ENCODE measurements at places on chromosomes 11 and 22.

GRCh38 chr22:30208631-30209603 is 37.6 kb downstream of the LIF start:
- H3K27ac ChIP-seq: peak overlapping the region; percentile 62
- no peak for DNase-seq
- peaks cover 27% of the 10 kb centered on the region for H3K27me3 ChIP-seq
- no peaks in the 10 kb centered on the region for H3K36me3 ChIP-seq

GRCh38 chr11:64007160-64007628 is 21.0 kb downstream of the OTUB1 start:
- H3K4me1 ChIP-seq: peaks cover 21% of the 10 kb centered on the region
- H3K27ac ChIP-seq: no peak overlapping the region
- H3K27me3 ChIP-seq: peaks cover 38% of the 10 kb centered on the region
- H3K4me3 ChIP-seq: peak overlapping the region; percentile 28
- no peak for DNase-seq

DNA sequence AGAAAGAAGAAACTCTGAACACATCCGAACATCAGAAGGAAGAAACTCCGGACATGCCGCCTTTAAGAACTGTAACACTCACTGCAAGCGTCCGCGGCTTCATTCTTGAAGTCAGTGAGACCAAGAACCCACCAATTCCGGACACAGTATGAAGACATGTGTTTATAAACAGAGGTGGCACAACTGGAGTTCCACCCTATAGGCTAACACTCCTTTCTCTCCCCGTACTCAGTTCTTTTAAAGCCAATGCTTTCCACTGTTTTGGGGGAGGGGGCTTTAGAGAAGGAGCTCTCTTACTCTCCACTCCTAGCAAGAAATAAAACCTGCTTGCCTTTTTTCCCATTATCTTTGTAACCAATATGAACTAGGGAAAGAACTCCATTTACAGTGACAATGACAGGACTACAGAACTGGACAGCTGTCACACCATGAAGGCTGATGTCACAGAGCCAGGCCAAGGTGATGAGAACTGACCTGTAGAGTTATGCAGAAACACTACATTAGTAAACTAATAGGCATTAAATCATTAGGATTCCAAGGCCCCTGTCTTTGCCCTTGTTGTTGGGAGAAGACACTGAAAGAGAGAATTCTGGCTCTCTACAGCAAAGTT is 733 bp downstream of the TRIM5 start:
- peaks cover 24% of the 10 kb centered on the region for H3K4me1 ChIP-seq
- peaks cover 20% of the 10 kb centered on the region for H3K36me3 ChIP-seq
- DNase-seq: no peak

DNA sequence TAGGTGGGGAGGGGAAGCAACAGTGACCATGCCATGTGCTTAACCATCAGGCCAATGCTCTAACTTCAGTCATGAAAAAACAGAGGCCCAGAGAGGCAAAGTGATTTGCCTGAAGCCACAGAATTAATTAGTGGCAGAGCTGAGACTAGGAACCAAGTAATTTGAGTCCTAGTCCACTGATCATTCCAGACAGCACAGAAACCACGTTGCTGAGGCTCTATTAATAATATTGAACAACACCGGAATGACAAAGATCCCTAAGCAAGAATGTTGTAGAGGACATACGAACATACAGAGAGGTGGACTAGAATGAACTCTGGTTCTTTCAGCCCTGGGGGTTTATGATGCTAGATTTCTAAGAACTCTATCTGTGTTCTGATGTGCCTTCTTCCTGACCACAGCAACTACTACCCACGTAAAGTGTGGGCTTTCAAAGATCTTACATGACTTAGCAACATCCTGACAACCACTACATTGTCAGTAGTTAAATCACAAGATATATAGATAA is 92.3 kb downstream of the GAB2 start:
- H3K27ac ChIP-seq: no peak overlapping the region
- no peak overlapping the region for H3K4me3 ChIP-seq
- H3K4me1 ChIP-seq: no peaks in the 10 kb centered on the region

DNA sequence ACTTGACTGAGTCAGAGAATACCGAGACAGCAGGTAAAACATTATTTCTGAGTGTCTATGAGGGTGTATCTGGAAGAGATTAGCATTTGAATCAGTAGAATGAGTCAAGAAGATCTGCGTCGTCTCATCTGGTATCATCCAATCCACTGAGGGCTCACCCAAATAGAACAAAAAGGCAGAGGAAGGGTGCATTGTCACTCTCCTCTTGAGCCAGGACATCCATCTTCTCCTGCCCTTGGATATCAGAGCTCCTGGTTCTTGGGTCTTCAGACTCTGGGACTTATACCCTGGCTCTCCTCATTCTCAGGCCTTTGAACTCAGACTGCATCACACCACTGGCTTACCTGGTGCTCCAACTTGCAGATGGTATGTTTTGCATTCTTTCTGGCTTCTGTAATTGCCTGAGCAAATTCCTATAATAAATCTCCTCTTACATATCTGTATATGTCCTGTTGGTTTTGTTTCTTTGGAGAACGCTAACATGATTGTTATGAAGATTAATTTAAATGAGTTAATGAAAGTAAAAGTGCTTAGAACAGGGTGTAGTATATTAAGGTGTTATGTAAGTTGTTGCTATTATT is 49.3 kb downstream of the ME3 start:
- H3K4me3 ChIP-seq: no peak overlapping the region
- peaks cover 15% of the 10 kb centered on the region for H3K4me1 ChIP-seq
- H3K27me3 ChIP-seq: no peaks in the 10 kb centered on the region
- H3K36me3 ChIP-seq: no peaks in the 10 kb centered on the region
- no peak overlapping the region for H3K27ac ChIP-seq

GRCh38 chr11:76234416-76235232 is 28.3 kb upstream of the WNT11 start:
- H3K27ac ChIP-seq: peak overlapping the region; percentile 99
- H3K4me3 ChIP-seq: peak overlapping the region; percentile 98
- no peak for DNase-seq
- peaks cover 2% of the 10 kb centered on the region for H3K4me1 ChIP-seq
- H3K27me3 ChIP-seq: peaks cover 24% of the 10 kb centered on the region

GRCh38 chr11:61797263-61797944 is 4.7 kb downstream of the FEN1 start:
- no peak for DNase-seq
- no peaks in the 10 kb centered on the region for H3K27me3 ChIP-seq
- H3K4me1 ChIP-seq: peaks cover 8% of the 10 kb centered on the region
- H3K36me3 ChIP-seq: peaks cover 12% of the 10 kb centered on the region
- no peak overlapping the region for H3K4me3 ChIP-seq

GRCh38 chr22:44459041-44459440 is 39.0 kb downstream of the RTL6 start:
- no peak for DNase-seq
- no peaks in the 10 kb centered on the region for H3K4me1 ChIP-seq
- H3K4me3 ChIP-seq: no peak overlapping the region
- H3K27ac ChIP-seq: no peak overlapping the region
- H3K36me3 ChIP-seq: no peaks in the 10 kb centered on the region
- H3K27me3 ChIP-seq: peaks cover 18% of the 10 kb centered on the region

DNA sequence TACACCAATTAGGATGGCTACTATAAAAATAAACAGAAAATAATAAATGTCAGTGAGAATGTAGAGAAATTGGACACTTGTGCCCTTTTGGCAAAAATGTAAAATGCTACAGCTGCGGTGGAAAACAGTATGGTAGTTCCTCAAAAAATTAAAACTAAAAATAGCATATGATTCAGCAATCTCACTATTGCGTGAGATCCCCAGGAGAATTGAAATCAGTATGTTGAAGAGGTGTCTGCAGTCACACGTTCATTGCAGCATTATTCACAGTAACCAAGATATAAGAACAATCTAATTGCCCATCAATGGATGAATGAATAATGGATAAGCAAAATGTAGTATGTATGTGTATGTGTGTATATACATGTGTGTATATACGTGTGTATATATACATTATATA is 6.8 kb downstream of the OR52N2 start:
- H3K27me3 ChIP-seq: no peaks in the 10 kb centered on the region
- DNase-seq: no peak
- H3K4me1 ChIP-seq: no peaks in the 10 kb centered on the region
- no peaks in the 10 kb centered on the region for H3K36me3 ChIP-seq

DNA sequence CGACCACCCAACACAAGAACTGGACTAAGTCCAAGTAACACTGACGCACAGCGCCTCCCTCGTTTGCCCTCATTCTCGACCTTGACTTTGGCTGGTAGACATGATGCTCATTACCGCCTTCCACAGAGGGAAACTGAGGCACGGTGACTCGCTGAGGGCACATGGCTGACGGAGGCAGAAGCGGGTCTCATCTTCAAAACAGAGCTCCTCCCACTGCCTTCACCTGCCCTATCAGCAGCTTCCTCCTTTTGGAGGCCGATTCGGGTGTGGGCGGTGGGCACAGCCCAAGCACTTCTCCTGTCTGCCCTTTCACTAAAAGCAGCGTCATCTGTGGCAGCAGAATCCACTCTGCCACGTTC is 2.0 kb upstream of the KMT5B start:
- H3K36me3 ChIP-seq: no peaks in the 10 kb centered on the region
- H3K4me3 ChIP-seq: peak overlapping the region; percentile 72
- H3K27me3 ChIP-seq: peaks cover 18% of the 10 kb centered on the region
- peak overlapping the region; percentile 95 for H3K27ac ChIP-seq

GRCh38 chr11:126564566-126564965 is 209.1 kb downstream of the ST3GAL4 start:
- no peak overlapping the region for H3K4me3 ChIP-seq
- H3K4me1 ChIP-seq: peaks cover 3% of the 10 kb centered on the region
- peaks cover 66% of the 10 kb centered on the region for H3K27me3 ChIP-seq
- no peak overlapping the region for H3K27ac ChIP-seq
- no peaks in the 10 kb centered on the region for H3K36me3 ChIP-seq

- peaks cover 2% of the 10 kb centered on the region for H3K36me3 ChIP-seq
- peaks cover 81% of the 10 kb centered on the region for H3K4me1 ChIP-seq
- H3K4me3 ChIP-seq: no peak overlapping the region
- no peaks in the 10 kb centered on the region for H3K27me3 ChIP-seq
- H3K27ac ChIP-seq: peak overlapping the region; percentile 44
Measured at GRCh38 chr11:119709638-119710346, 19.2 kb downstream of the NECTIN1 start.

DNA sequence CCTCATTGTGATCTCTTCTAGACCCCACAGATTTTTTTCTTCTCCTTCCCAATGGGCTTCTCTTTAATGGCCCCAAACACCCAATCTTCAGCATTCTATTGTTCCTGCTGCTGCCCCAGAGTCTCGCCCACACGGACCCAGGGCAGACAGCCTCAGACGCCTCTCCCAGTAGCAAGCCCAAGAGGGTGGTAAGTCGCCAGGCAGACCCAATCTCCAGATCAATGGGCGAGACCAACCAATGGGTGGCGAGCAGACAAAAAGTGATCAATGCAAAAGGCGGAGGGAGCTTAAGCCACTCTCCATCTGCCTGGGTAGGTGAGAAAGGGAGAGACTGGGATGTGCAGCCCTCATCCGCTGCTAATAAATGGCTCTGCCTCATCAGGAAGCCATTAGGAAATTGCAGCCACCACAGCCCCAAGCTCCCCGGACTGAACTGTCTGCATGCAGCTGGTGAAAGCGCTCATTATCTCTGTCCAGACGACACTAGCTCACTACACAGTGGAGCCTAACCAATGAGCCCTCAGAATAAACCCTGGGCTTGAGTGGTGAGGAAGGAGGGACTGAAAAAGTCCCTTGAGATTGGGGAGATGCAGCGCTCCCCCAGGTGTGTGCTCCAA is 81.8 kb downstream of the ETS1 start:
- H3K36me3 ChIP-seq: no peaks in the 10 kb centered on the region
- no peak for DNase-seq
- H3K4me3 ChIP-seq: no peak overlapping the region
- peaks cover 8% of the 10 kb centered on the region for H3K4me1 ChIP-seq
- H3K27ac ChIP-seq: no peak overlapping the region
- H3K27me3 ChIP-seq: peaks cover 64% of the 10 kb centered on the region

DNA sequence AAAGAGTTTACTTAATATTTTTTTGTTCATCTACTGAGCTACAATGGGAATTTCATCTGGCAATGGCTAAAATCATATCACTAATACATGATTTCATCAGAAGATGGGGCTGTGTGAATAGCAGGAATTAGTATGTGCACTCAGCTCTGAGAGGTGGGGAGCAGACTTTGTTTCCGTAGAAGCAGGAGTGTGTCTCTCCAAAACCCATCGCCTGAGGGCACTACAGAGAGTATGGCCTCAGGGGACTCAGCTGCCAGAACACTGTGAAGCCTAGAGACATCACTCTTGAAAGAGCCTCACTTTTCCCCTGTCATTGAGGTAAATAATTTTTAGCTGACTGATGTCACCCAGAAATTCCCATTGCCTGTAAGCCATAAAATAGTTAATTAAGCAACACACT is 261.4 kb upstream of the ISX start:
- H3K36me3 ChIP-seq: no peaks in the 10 kb centered on the region
- H3K4me1 ChIP-seq: peaks cover 4% of the 10 kb centered on the region
- H3K27me3 ChIP-seq: no peaks in the 10 kb centered on the region

DNA sequence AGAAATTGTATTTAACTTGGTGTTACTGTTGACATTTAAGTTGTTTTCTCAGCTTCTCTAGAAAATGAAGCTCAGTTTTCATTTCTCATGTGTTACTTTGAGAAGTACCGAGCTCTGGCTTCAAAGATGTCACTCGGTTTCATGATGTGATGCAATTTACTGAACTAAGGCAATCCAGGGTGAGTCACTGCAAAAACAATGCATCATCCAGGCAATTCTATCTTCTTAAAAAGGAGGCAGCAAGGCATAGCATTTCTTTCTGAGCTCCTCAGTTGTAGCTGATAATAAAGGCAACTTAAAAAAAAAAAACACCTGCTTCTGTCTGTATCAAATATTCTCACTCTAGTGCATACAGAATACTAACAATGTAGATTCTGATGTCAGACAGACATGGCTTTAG is 91.1 kb upstream of the KCNA4 start:
- H3K27me3 ChIP-seq: peaks cover 10% of the 10 kb centered on the region
- no peak for DNase-seq
- no peaks in the 10 kb centered on the region for H3K4me1 ChIP-seq
- H3K4me3 ChIP-seq: no peak overlapping the region
- no peaks in the 10 kb centered on the region for H3K36me3 ChIP-seq

DNA sequence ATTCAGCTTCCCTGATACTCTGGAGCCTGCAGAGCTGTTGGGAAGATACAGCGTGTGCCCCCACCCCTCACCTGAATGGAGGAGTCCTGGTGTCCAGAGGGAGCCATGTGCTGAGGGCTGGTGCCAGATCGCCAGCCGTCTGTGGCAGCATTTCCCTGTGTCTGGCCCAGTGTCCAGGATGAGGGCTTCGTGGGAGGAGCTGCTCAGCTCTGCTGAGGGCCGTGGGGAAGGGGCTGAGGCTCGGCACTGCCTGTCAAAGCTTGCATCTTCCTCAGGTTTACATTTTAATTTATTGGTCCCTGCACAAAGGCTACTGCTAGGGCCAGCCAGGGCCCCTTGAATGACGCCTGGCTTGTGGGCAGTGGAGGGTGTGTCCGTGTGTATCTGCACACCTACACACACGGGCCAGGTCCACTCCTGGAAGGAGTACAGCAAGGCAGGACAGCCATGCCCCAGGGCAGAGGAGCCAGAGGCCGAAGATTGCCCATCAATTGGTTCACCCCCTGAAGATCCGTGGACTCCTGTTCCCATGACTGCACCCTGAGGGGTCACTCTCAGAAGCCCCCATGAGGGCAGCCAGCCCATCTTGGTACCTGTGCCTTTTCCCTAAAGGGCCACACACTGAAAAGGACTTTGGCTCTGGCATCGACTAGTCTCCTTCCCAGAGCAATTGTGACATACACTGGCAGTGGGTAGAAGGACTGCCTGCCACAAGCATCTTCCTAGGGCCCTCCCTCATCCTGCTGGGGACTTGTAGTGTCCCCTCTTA is 107.7 kb upstream of the PARVA start:
- H3K4me3 ChIP-seq: no peak overlapping the region
- DNase-seq: no peak
- no peaks in the 10 kb centered on the region for H3K36me3 ChIP-seq

GRCh38 chr22:38828191-38828590 is 15.6 kb downstream of the NPTXR start:
- H3K4me3 ChIP-seq: no peak overlapping the region
- H3K27ac ChIP-seq: no peak overlapping the region
- no peak for DNase-seq

All from progenitor cell of endocrine pancreas (in vitro differentiated cells).